ENCODE measurements at places on chromosomes 12 and 14.

GRCh38 chr12:128613837-128614590 is 209.7 kb downstream of the SLC15A4 start:
- DNase-seq = no peak

DNA sequence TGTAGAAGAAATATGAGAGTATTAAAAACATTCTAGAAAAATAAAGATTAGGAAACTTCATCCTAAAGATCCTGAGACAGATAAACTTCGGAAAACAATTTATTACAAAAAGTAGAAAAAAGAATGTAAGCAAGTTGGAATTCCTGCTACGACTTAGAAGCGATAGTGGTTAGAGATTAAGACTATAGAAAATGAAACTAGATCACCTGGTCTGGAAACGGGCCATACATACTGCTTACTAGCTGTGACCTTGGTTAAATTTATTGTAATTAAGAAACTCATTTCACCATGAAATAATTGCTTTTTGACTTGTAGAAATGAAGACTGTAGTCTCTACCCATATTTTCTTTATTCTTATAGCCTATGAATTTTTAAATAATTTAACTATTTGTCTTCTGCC is 614.1 kb downstream of the SLC16A7 start:
- DNase-seq = no peak

DNA sequence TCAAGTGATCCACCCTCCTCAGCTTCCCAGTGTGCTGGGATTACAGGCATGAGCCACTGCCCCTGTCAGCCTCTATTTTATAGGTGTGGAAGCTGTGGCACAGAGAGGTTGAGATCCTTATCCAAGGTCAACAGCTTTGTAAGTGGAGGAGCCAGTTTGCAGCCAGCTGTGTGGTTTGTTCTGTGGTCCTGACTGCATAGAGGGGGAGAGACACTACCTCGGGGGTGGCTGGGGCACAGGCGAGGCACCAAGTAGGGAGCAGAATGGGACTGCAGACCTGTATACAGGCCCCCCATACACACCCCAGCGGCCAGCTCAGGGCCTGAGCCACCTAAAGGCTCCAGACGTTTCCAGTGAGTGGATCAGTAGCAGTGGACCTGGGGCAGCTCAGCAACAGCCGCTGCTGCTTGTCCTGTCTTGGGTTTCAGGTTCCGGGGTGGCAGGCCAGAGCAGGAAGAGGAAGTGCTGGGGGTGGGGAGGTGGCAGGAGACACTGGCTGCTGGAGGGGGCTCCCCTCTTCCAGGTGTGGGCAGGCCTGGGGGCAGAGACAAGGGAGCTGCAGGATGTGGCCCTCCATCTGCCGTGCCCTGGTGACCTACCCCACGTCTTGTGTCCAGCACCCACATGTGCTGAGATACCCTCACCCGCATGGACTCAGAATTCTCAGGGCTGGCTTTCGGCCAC is 11.0 kb downstream of the ORAI1 start:
- no peak for DNase-seq

DNA sequence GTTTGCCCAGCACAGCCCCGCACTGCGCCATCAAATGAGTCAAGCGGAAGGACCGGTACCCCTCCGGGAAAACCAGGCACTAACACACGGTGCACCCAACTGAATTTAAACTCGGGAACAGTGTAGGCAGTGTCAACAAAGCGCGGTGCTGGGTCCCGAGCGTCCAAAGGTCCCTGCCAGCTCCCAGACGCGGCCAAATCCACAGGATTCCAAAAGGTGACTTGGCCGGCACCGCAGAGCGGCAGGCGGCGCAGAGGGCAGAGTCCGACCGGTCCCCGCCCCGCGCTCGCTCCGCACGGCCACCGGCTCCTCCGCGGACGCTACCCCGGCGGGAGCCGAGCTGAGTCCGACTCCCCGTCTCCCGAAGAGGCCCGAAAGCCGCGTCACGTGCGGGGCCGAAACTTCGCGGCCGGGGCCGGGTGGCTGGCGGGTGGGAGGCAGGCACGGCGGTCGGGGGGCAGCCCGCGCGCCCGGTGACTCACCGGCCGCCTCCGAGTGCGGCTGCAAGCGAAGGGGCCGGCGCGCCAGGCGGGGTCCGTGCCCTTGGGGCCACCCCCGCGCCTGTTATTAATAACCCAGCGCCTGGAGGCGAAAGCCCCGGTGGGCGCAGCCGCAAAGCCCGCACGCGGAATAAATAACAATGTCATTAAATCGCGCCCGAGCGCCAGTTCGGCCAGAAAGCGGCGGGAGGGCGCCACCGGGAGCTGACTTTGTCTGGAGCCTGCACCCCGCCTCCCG is 863 bp downstream of the DENND5B start:
- DNase-seq = no peak

- peak; percentile 41 for DNase-seq
Measured at GRCh38 chr12:123457980-123458779, at the start of gene SNRNP35. Gene SNRNP35 (plus strand): TSS chr12:123458139. CDS start chr12:123465541, 7,402 bp downstream.

- DNase-seq = no peak
Measured at GRCh38 chr12:80709811-80710726, 2.6 kb downstream of the MYF6 start.

DNA sequence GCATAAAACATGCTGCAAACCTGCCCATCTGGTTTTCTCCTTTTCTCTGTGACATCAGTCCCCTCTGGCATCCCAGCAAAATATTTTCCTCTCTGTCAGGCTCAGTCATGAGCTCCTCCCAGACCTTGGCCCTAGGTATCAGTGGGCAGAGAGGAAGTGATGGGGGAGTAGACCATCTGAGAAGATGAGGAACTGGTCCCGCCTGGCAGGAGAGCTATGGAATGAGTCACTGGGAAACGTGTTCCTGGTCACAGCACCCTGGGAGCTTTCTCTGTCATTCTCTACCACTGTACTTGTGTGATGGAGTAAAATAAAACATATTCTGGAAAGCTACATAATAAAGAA is 5.0 kb upstream of the SRSF9 start:
- peak; percentile 39 for DNase-seq

- DNase-seq = peak; percentile 77
Measured at GRCh38 chr14:55911776-55912175, 206.4 kb upstream of the PELI2 start.

- no peak for DNase-seq
Measured at GRCh38 chr14:53128303-53129028, 24.7 kb downstream of the DDHD1 start.

DNA sequence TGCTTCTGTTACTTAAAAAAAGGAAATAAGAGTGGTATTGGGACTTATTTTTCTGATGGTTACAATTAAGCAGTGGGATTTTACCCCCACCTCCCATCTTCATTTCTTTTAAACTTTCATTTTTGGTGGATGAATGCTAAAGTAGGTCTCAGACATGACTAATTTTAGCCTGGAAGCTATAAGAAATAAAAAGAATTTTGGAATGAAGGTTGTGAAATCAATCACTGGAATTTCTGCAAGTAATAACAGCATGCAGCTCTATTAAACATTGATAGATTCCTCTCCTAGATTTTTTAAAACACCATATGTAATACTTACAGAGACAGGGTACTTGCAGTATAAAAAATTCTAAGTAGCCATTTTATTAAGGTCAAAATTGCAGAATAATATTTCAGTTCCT is 164.2 kb upstream of the CLEC14A start:
- no peak for DNase-seq

DNA sequence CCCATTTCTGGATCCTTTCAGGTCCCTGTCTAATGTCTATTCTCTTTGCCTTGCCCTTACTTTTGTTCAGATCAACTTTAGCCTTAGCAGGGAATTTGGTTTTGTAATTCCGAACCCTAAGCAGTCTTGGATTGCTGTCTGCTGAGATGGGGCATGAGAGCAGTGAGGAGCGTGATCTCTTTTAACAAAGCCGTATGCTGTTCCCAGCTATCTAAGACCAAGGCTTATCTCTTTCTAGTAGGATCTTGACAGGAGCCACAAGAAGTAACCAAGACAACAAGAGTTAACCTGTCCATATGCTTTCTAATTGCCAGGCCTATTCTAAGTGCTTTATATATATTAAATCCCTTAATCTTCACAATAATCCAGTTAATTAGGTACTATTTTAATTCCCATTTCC is 4.5 kb upstream of the DHRS7 start:
- no peak for DNase-seq

DNA sequence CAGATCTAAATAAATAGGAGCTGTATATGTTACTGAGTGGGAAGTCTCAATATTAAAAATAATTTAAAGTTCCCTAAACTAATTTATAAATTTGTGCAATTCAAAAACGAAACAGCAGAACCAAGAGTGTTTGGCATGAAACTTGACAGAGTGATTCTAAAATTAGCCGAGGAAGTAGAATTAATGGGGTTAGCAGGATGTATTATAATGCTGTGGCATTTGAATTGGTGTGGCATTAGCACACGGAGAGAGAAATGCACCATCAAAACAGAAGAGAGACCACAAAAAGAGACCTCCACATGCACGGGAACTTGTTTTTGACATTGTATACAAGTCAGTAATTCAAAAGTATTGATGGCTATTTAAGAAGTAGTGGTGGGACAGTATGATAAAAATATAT is 366.0 kb upstream of the RGS6 start:
- no peak for DNase-seq

DNA sequence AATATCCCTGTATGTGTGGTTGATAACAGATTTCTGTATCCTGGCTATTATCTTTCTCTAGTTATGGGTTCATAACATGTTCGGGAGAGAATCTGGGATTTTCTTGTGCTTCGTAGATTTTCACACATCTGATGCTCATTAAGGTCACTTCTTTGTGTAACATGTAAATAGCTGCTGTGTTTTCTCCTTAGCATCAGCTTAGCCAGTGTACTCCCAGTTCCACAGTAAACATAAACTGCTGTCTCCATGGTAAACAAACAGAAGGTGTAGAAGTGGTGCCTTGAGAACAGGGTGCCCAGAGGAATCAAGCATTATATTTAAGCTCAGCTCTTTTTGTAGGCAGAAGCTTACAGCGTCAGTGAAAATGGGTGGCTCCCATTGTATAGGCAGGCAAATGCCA is 88.0 kb downstream of the ANO6 start:
- DNase-seq = no peak

DNA sequence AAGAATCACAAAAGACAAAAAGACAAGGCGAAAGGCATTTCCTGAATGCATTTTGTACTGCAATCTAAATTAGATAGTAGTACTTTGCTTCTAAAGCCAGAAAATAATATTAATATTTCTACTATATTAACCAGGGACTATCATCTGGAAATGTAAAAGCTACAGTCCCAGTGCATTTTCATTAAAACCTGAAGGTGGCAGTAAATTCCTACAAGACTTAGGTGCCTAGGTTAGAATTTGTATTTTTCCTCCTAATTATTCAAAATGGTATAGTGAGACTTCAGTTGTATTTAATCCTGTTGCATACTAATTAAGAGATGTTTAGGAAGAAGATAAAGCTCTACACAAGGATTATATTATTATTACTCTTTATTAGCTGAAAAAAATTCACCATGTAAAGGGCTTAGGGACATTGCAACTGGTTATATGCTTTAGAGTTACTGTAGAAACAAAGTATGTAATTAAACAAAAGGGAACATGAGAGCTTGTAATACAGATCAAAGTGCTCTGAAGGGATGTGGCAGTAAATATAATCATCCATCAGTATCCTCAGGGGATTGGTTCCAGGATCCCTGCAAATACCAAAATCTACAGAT is 53.6 kb downstream of the BRMS1L start:
- no peak for DNase-seq

DNA sequence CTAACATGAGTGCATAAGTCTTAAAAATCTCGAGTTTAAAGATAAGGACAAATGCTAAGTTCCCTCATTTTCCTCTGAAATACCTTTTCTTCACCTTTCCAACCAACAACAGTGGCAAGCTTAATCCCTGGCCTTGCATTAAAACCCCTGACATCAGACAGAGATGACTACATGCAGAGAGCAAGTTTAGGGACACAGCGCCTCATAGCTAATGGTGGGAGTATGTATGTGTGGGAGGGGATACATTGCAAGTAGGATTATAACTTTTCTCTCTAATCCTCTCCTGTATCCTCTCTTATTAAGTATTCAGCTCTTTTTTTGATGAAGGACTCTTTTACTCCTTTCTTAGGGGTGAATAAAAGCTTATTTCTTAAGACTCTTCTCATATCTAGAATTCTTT is 547.1 kb downstream of the CCER1 start:
- DNase-seq = no peak

DNA sequence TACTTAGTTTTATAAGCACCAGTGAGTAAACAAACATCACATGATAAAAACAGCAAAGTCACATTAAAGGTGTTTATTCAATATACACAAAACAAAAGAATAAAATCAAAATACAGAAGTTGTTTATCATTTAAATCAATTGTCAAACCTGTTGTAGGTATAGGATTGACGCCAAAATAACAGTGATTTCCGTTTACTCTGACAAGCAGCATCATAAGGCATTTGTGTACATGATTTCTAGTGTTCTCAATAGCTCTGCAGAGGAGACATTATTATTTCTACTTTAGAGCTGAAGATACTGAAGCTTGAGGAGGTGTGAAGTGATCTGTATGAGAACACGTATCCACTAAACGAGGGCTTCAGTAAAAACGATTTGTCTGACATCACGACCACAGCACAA is 171.9 kb downstream of the CCDC59 start:
- DNase-seq = no peak

GRCh38 chr14:71304690-71305089 is 397.4 kb downstream of the PCNX1 start:
- DNase-seq = no peak

- peak; percentile 7 for DNase-seq
Measured at GRCh38 chr12:22856178-22856577, 231.2 kb downstream of the ETNK1 start.
